Amygdala (tissue), 56 donors: ENCODE measurements at places on chromosomes 4 and X.

GRCh38 chr4:156654410-156654809 is 317.2 kb downstream of the PDGFC start:
- no peak for DNase-seq

GRCh38 chr4:93030670-93031069 is 726.9 kb downstream of the GRID2 start:
- DNase-seq, result no peak

DNA sequence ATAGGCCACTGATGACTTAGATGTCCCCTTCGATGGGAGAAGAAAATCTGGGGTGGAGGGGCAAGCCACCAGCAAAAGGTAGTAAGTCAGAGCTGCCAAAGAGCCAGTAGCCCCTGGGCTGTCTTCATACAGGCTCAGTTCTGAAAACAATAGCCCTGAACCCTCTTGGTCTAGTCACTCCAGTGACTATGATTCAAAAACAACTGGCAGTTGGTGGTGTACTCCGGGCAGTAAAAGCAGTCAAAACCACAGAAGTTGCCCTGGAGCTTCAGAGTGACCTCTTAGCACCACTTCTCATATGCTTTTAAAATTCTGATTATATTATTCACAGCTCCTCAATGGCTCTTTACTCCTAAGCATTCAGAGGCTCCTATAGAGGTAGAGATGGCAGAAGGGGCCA is 164.3 kb upstream of the MAMLD1 start:
- DNase-seq, result no peak

DNA sequence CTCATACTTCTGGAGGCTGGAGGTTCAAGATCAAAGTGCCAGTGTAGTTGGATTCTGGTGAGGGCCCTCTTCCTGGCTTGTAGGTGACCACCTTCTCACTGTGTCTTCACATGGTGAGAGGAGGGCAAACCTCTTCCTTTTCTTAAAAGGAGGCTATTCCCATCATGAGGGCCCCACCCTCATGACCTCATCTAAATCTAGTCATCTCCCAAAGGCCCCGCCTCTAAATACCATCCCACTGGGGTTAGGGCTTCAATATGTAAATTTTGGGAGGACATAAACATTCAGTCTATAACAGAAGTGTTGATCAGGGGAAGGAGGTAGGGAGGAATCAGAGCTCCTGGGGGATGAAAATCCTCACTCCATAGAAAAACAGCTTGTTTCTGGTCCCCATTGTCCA is 60.8 kb upstream of the DIPK2B start:
- no peak for DNase-seq

- no peak for DNase-seq
These were observed 802 bp downstream of the BMP2K start for GRCh38 chr4:78776729-78777575.

- no peak for DNase-seq
These were observed 123.6 kb upstream of the MSX1 start for GRCh38 chr4:4735870-4736269.

GRCh38 chr4:102574317-102574716 is 73.2 kb downstream of the NFKB1 start:
- DNase-seq, result no peak

GRCh38 chr4:123234955-123235354 is 161.6 kb upstream of the SPRY1 start:
- DNase-seq, result no peak

DNA sequence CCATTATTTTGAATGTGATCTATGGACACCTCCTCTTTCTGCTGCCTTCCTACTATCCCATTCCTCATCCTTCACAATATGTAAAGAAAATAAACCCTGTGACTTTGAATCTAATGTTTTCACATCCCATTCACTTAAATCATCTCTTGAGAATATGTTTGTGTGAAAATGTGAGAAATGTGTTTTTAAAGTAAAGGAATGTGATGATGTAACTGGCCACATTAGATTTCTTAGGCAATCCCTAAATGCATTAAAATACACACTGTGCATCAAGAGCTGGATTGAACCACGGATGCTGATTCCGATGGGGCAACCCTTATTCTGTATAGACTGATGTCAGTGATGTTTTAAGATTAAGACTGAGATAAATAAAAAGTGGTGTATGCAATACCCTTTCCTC is 558.9 kb upstream of the TENM3 start:
- no peak for DNase-seq

DNA sequence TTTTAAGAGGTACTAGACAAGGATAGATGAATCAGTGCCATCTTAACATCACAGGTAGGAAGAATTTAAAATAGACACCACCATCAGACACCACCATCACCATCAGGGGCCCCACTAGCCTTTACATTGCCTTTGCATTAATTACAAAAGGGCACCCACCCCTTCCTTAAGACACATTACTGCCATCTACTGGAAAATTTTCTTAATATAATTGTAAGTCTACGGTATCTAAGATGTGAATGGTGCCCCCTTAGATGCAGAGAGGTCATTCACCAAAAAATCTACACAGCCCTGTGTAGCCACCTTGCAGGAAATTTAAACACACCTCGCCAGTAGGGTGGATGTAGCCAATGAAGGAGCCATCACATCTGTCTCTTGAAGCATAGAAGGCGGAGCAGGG is 184.1 kb downstream of the MID1IP1 start:
- DNase-seq, result no peak

DNA sequence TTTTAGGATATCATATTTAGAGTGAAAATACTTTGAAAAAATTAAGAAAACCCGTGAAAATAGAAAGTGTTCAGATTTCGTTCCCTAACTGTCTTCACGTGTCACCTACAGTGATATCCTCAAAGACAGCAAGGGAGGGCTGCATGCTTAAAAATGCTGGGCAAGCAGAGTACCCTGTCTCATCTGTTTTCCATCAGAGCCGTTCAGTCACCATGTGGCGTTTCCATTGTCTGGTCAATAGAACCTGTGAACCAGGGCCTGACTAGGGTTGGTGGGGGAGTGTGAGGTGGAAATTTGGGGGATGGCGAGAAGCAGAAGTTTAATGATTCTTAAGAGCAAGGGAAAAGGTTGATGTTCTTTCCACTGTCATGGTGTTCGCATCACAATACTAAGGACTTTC is 173.9 kb downstream of the BMPR1B start:
- DNase-seq, result no peak

- DNase-seq, result peak; percentile 2
These were observed 37.1 kb upstream of the GPM6B start for GRCh38 chrX:13854003-13854402.

DNA sequence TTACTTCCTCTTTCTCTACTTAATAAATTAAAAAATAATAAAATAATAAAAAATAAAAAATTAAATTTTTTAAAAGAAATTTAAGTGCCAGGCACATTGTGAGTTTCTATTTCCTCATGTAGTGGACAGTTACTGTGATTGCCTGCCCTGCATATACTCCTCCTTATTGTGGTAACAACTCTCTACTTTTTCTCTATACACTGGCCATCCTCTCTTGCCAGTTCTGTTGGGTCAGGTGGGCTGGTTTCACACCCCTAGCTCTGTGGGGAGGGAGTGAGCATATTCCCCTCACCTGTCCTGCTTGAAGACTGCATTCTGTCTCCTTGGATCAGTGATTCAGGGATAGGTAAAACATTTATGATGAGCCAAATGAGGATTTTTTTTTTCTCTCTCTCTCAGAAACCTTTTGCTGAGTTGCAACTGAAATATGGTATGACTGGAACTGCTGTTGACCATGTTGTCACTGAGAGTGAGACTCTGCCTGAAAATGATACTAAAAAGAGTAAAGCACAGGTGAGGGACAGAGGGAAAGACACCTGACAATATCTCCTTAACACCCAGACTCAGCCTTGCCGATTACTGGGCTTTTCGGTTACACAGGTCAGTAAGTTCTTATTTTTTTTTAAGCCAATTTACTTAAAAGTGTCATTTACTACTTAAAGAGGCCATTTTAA is 37.2 kb downstream of the CXXC4 start:
- DNase-seq, result no peak

DNA sequence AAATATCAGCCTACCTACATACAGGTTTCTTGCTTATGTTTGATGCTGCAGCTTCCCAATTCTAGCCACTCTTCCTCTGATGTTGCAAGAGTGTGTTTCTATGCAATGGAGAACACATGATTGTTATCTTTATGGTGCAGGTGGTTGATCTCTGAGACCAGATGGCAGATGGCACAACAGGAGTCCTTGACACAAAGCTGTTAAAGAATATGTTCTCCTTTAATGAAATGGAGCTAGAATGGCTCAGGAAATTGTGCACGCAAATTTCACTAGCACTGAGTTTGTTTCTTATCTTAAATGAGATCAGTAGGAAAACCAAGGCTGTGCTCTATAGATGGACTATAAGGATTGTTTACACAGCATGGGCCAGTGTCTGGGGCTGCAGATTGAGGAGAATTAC is 29.9 kb upstream of the TTC29 start:
- no peak for DNase-seq

GRCh38 chr4:76981644-76982043 is 32.1 kb downstream of the SEPTIN11 start:
- no peak for DNase-seq

DNA sequence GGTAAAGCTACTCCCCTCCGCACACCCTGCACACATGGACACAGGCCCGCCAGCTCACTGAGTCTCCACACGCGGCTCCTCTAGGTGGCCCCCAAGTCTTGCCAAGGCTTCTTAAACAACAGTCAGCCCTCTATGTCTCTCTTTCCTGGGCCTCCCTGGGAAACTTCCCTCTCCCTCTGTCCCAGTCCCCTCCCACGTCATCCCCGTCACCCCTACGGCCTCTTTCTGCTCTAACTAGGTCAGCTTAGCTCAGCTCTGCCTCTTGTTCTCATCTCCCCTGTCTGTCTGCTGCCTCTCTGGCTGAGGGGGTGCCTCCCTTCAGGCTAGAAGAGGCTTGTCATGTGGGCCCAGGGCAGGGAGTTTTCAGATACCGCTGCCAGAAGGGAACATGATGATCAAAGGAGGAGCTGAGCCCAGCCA is 38.8 kb downstream of the SEPTIN6 start:
- no peak for DNase-seq

DNA sequence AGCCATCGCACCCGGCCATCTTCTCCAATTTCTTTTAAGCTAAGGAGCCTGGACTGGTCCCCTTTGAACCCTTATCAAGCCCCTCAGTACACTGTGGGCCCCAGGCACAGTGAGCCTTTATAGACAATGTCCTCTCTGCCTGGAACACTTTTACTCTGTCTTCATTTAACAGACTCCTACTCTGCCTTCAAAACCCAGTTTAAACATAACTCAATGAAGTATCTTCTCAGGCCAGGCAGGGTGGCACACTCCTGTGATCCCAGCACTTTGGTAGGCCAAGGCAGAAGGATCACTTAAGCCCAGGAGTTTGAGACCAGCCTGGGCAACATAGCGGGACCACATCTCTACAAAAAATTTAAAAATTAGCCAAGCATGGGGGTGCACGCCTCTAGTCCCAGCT is 27.5 kb upstream of the SMS start:
- DNase-seq, result no peak

DNA sequence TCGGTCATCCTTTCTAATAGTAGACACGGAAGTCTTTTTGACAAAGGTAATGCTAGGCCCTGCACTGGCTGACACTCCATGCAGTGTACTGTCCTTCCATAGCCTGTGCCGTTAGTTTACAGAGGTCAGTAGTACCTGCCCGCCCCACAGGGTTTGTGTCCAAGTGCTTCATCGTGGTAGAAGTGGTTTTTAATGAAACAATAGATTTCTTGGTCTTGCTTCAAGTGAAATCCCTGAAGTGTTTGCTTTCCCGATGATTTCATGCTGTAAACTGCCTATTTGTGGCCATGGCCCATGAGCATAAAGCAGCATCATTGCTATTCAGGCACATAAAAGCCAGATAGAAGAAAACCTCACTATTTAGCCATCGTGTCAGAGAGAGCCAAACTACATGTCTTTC is 139.3 kb downstream of the GPR143 start:
- no peak for DNase-seq

DNA sequence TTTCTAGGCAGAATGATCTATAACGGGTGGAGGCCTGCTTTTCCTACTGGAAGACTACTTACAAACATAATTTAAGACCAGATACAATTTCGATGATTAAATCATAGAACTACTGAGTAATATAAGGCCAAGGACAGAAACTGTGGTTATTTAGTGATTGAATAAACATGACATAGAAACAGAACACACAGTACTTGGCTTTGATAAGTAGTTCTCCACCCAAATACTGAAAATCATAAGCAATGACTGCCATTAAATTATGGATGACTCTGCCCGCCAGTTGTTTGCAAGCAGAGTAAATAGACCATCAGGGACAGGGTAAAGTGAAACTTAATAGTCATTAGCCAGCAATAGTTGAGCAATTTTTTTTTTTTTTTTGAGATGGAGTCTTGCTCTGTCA is 17.2 kb upstream of the SMIM14 start:
- no peak for DNase-seq

DNA sequence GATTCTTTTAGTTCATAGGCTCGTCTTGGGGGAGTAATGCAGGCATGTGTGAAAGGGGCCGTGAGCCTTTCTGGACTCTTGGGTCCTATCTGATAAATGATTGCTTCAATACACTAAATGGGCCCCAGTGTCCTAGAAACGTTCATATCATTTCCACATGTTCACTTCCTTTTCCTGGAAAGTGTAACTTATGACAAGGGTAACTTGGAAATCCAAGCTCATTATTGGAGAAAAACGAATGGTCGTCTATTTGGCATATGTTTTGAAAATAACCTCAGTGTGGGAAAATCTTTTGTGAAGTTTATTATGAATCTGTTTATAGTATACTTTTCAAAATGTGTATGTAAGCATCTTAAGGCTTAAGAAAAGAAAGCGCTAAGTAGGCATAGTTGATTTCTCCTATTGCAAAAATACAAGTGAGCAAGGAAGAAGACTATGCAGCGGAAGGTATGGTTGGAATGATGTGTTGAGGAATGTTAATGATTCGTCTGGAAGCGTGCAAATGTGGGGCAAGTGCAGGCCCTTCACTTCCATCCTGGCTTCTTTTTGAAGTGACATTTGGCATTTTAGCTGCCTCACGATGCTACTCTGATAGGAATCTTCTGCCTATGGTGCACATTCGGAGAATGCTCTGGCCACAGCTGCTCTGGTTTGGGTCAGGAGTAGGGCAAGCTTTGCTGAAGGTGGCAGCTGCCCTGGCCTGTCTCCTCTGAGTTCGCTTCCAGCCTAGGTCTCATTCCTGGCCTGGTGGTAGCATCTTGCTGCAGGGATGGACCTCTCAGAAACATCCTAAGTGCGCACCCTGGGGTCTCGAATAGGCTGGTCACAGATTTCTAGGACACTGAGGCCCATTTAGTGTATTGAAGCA is 49.5 kb upstream of the STOX2 start:
- DNase-seq, result no peak

DNA sequence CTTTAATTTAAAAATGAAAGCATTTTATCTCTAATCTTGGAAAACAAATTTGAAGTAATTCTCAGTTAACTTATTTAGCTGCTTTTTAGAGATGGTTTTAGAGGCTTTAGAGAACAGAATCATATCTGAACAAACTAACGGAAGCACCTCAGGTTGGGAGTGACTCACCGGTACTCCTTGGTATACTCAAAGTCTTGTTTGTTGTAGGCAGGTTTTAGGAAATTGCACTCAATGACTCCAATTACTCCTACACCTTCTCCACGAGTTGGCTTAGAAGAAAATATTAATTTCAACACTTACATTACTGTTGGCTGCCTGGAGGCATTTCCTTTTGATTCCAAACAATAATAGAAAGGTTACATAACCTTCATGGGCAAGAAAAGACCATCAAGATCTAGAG is 23.6 kb downstream of the MORC4 start:
- no peak for DNase-seq
